ENCODE measurements at places on chromosomes 6 and 20.

DNA sequence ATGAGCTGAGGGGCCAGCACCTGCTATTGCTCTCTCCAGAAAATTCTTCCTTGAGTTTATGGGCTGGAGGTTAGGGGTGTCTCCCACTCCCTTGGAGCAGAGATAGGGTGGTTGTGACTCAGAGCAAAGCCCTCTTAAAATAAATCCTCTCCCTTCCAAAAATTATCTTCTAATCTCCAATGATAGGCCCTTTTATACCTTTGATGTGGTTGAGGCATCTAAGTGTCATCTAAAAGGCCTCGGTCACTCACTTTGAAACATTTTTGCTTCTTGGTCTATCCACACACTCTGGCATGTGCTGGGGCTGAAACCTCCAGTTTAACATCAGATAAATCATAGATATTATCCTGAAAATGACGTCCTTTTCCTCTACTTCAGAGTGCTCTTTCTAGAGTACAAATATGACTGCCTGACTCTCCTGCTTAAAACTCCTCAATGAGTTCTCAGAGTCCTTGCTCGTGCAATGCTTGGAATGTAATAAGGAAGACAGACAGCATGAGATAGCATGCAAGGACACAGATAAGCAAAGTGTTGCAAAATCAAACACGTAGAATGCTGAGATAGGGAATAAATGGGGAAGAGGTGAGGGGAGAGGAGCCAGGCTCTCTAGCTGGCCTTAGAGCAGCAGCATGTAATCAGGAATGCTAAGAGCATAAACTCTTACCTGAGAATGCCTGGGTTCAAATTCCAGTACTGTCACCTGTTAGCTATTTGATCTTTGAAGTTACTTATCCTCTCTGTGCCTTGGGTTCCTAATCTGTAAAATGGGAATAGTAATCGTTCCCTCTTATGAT, 374.1 kb upstream of the CITED2 start:
- no peak for DNase-seq

GRCh38 chr6:63609231-63609630, 26.4 kb upstream of the PHF3 start:
- no peak for DNase-seq

DNA sequence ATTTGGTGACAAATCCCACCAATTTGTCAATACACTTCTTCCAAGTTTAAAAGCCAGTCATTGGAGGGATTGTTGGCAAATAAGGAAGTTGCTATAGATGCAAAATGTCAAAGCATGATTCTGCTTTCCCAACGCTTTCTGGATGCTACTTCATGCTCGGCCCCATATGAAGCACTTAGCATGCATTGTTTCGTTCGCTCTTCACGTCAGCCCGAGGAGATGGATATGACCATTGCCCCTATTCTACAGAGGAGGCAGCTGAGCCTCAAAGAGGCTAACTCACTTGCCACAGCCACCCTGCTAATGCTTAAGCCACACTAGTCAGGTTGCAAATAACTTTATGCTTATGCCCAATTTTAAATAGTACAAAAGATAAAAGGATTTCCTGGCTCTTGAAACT, 2.8 kb upstream of the NXT1 start:
- no peak for DNase-seq

DNA sequence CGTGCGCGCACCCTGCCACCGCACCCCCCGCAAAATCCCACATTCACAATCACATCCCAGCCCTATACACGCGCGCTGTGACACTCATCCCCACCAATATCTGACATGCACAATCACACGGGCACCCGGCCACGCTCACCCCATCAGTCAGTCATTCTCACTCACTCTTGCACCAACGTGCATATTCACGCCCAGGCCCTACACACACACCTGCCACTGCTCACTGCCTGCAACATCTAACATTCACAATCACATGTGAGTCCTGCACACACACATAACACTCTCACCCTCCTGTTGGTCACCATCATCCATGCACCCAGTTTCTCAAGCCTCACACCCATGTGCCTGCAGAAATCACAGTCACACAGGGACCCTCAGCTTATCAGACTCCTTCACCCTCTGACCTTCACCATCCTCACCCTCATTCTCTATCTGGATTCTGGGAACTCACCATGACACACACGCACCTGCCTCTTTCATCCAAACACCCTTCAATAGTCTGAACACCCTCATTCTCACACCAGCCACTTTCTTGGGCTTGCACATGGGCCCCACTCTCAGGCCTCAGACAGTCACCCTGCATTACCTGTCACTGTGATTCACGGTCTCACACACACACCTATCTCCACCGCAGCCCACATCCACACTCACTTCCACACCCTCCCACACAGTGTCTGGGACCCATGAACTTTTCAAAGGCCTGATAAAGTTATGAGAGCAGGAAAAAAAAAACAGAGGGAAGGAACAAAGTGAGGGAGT, 748 bp upstream of the ATP9A start:
- DNase-seq: no peak

DNA sequence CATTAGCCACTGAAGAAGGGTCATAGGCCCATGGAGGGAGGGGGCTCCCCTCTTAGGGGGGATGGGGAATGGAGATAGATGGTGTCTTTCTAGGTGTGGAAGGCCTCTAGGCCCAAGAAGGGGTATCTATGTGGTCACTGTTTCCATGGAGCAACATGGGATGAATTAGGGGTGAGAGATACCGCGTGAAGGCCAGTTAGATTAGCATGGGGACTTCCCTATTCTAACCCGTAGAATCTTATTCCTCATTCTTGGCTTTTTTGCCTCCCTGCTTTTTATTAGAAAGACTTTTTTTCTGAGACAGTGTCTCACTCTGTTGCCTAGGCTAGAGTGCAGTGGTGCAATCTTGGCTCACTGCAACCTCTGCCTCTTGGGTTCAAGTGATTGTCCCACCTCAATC, 3.2 kb downstream of the RAB44 start:
- DNase-seq: no peak

- no peak for DNase-seq
Observed at GRCh38 chr6:21143645-21144044, 449.9 kb upstream of the SOX4 start.

GRCh38 chr20:45408646-45409213, 641 bp downstream of the DBNDD2 start:
- no peak for DNase-seq

DNA sequence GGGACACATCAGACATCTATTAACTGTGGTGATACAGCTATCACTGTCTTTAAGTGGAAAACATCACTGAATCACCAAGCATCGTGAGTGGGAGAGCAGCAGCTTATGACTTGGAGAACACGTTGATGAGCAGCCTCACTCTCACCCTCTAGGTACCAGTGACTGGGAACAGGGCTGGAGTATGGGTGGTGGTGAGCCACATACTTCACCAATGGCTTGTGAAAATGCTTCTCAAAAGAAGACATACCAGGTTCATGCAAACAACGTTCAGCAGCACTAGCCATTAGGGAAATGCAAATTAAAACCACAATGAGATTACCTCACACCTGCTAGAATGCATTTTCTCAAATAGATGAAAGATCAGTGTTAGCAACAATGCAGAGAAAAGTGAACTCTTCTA, 25.3 kb downstream of the SNX5 start:
- no peak for DNase-seq

GRCh38 chr6:2257363-2257762, 12.0 kb upstream of the GMDS start:
- DNase-seq: no peak

Measured in COLO829 (cell line).